ENCODE measurements at places on chromosomes 6 and 20. TPM values are rescaled to one million over a fixed set of nuclear protein-coding genes. Genes with fewer than 3 reads are reported as not detected.
A peak's percentile ranks its signal among the peaks of the same experiment; 100 is the strongest.

GRCh38 chr20:52867305-52867704 is 104.9 kb upstream of the TSHZ2 start:
- no peak for DNase-seq
- H3K27ac ChIP-seq: no peak overlapping the region
- no peaks in the 10 kb centered on the region for H3K36me3 ChIP-seq
- no peaks in the 10 kb centered on the region for H3K27me3 ChIP-seq

Gene VSX1
- 0.16 TPM for total RNA-seq

GRCh38 chr6:125764121-125764671 is 14.8 kb downstream of the HEY2 start:
- H3K4me3 ChIP-seq: no peak overlapping the region
- H3K27ac ChIP-seq: no peak overlapping the region
- no peaks in the 10 kb centered on the region for H3K36me3 ChIP-seq
- DNase-seq: no peak

DNA sequence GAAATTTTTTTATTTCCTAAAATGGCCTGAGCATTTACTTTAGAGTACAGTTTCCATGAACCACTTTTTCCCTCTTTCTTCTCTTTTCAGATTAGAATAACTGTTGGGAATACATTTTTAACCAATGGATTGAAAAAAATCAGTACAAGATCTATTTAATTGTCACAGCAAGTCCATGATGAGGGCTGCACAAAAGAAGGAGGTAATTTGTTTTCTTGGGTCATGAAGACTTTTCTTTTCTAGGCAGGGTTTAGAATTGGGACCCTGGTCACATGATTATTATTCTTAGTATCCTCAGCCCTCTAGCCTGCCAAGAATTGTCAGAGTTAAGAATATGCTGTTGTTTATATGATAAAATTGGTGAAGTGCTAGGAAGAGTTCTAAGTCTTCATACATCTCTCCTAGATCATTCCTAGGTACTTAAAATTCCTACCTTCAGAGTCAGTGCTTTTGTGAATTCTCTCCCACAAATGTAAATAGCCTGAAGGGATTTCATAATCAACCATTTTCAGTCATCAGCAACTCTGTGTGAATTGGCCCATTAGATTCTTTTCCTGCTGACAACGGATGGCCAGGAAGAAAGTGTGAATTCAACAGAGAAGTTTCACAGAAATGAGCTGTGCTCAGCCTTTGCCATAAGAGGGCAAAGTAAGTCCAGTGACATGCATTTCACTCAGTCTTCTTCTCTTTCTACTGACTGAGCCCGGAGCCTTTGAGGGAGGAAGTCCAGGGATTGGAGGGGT is 32.4 kb upstream of the TPBG start:
- H3K4me3 ChIP-seq: no peak overlapping the region
- no peaks in the 10 kb centered on the region for H3K4me1 ChIP-seq
- no peaks in the 10 kb centered on the region for H3K27me3 ChIP-seq
- no peaks in the 10 kb centered on the region for H3K36me3 ChIP-seq

DNA sequence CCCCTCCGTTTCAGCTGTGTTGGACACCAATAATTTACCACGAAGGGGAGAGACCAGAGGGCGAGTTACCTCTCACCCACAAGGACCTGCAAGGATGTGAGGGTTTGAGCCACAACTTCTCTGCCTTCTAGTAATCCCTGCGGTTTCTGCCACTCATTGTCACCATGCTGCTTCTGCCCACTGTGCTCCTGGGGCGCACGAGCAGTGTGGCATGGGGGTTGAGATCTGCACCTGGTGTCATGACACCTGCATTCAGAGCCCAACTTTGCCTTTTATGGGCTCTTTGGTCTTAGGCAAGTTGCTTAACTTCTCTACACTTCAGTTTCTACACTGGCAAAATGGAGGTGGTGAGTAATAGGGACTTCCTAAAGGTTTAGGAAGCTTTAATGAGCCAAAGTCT is 84.9 kb downstream of the SOBP start:
- no peaks in the 10 kb centered on the region for H3K4me1 ChIP-seq
- H3K36me3 ChIP-seq: no peaks in the 10 kb centered on the region
- H3K4me3 ChIP-seq: no peak overlapping the region
- no peak for DNase-seq

- H3K4me3 ChIP-seq: no peak overlapping the region
- H3K27ac ChIP-seq: no peak overlapping the region
- H3K27me3 ChIP-seq: no peaks in the 10 kb centered on the region
- no peaks in the 10 kb centered on the region for H3K36me3 ChIP-seq
- no peak for DNase-seq
- no peaks in the 10 kb centered on the region for H3K4me1 ChIP-seq
Measured at GRCh38 chr20:7189231-7189630, 421.7 kb downstream of the BMP2 start.

Gene COL21A1
- total RNA-seq: 10.5 TPM

Gene RNF182
- total RNA-seq: 7.2 TPM

Gene GRM4
- 3.5 TPM for total RNA-seq

DNA sequence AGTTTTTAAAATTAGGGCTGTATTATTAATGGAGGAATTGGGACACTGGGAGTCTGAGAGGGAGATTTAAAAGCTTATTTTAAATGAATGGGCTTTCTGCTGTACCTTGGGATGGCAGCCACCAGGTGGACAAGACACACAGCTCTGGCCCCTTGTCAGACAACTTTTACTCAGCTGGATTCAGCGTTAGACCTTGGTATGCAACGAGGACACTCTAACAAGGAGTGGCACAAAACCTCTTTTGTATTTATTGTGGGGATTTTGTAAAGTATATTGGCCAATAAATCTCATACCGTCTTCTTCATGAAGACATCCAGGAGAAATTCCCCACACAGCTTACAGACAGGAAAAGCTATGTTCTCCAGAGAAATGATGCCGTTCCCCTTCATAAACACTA is 105.7 kb downstream of the LCA5 start:
- no peak overlapping the region for H3K27ac ChIP-seq
- no peaks in the 10 kb centered on the region for H3K36me3 ChIP-seq
- no peak overlapping the region for H3K4me3 ChIP-seq
- DNase-seq: no peak

DNA sequence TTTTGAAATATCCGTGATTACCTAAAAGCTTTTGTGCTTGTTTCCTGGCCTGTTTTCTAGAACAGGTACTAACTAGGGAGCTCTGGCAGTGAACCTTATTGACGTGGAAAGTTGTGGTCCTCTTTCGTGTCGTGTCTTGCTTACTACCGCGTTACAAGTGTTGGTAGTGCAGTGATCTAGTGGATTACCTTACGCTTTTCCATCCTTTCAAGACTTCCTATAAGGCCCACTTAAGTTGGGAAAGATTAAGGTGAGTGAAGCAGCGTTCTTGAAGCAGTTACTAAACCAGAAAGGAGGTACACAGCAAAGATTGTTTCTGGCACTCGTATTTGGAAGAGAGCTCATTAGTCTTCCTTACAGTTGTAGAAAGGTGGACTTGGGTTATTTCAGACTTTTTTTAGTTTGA is 1.9 kb downstream of the PNRC1 start:
- peak overlapping the region; percentile 100 for H3K27ac ChIP-seq
- H3K36me3 ChIP-seq: no peaks in the 10 kb centered on the region
- peak overlapping the region; percentile 100 for H3K4me3 ChIP-seq
- peaks cover 8% of the 10 kb centered on the region for H3K4me1 ChIP-seq
- DNase-seq: no peak

DNA sequence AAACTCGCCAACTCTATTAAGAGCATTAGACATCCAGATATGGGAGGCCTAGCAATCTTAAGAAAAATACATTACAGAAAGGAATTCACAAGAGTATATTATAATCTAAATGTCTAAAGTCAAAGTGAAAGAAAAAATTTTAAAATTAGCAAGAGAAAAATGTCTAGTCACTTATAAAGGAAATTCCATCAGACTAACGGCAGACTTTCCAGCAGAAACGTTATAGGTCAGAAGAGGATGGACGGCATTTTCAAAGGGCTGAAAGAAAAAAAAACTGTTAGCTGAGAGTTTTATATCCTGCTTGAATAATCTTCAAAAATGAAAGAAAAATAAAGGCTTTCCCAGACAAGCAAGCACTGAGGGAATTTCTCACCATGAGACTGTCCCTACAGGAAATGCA is 269.0 kb downstream of the HDGFL1 start:
- no peaks in the 10 kb centered on the region for H3K36me3 ChIP-seq
- no peak overlapping the region for H3K27ac ChIP-seq
- no peak overlapping the region for H3K4me3 ChIP-seq

Gene CDSN
- total RNA-seq: not detected

DNA sequence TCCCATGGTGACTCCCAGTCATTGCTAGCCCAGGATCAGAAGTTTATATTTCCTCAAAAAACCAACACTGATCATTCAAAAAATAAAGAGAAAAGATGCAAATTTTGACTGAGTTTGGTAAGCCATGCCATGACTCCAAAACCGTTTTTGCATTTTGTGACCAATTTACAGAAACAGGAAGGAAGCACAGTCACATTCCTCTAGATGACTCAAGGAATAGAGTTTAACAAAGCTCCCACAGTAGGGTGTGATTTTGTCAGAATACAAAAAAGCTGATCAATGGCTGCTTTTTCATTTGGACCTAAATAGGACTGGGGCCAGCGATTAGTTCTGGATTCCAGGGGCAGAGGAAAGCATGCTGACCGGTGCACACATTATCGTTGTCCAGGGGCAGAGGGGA is 179.4 kb upstream of the AFDN start:
- no peaks in the 10 kb centered on the region for H3K36me3 ChIP-seq
- no peaks in the 10 kb centered on the region for H3K27me3 ChIP-seq
- H3K4me3 ChIP-seq: no peak overlapping the region
- DNase-seq: no peak

GRCh38 chr6:75215291-75215690 is 9.4 kb upstream of the COL12A1 start:
- no peaks in the 10 kb centered on the region for H3K27me3 ChIP-seq
- H3K36me3 ChIP-seq: no peaks in the 10 kb centered on the region
- H3K4me3 ChIP-seq: no peak overlapping the region
- H3K27ac ChIP-seq: no peak overlapping the region
- H3K4me1 ChIP-seq: no peaks in the 10 kb centered on the region
- DNase-seq: no peak

Gene STMND1
- total RNA-seq: 19.3 TPM

- no peak overlapping the region for H3K4me3 ChIP-seq
- DNase-seq: no peak
- no peaks in the 10 kb centered on the region for H3K27me3 ChIP-seq
- H3K36me3 ChIP-seq: no peaks in the 10 kb centered on the region
- H3K27ac ChIP-seq: no peak overlapping the region
Measured at GRCh38 chr20:62737271-62737811, 28.7 kb downstream of the NTSR1 start.

GRCh38 chr6:34243901-34244884 is 4.6 kb downstream of the SMIM29 start:
- H3K27ac ChIP-seq: no peak overlapping the region
- H3K4me3 ChIP-seq: no peak overlapping the region
- H3K4me1 ChIP-seq: peaks cover 11% of the 10 kb centered on the region
- no peaks in the 10 kb centered on the region for H3K27me3 ChIP-seq
- no peaks in the 10 kb centered on the region for H3K36me3 ChIP-seq

GRCh38 chr20:40251284-40251932 is 437.6 kb downstream of the MAFB start:
- H3K27ac ChIP-seq: no peak overlapping the region
- no peaks in the 10 kb centered on the region for H3K4me1 ChIP-seq
- DNase-seq: peak; percentile 71
- no peaks in the 10 kb centered on the region for H3K27me3 ChIP-seq
- no peaks in the 10 kb centered on the region for H3K36me3 ChIP-seq

DNA sequence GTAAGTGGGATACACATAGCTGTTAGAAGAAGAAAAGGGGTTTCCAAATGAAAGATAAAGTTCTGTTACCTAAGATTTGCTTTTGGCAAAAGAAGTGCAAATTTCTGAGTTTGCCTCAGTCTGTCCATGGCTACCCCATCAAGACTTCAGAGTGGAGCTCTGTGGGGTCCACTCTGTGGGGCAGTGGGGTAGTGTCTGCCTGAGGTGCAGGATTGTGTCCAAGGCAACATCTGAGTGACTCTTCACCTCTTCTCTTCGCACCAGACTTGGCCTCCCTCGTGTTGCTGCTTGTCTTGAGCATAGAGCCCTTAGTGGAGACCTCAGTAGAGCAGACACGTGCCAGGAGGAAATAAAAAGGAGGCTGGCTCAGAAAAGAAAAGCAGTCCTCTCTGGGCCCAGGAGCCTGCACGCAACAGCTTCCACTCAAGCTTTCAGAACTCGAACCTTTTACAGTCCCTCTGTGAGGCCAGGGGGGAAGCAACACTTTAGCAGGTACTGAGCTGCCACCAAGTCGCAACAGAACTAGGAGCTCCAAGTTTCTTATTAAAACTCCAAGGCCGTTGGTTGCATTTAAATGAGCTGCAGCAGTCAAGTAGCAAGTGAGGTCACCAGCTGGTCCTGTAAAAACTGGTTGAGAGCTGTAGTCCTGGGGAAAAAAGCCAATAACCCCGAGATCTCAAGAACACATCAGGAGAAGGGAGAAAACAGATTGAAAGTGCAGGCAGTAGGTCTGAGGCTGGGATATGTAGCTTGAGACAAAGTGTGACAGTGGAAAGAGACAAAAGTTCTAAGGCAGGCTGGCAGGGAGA is 413.5 kb downstream of the CDC5L start:
- DNase-seq: no peak
- H3K27me3 ChIP-seq: no peaks in the 10 kb centered on the region

- H3K36me3 ChIP-seq: no peaks in the 10 kb centered on the region
- H3K27me3 ChIP-seq: no peaks in the 10 kb centered on the region
- H3K4me3 ChIP-seq: no peak overlapping the region
- no peak overlapping the region for H3K27ac ChIP-seq
- peak; percentile 11 for DNase-seq
Measured at GRCh38 chr6:170445487-170445886, 107.6 kb downstream of the PSMB1 start.

DNA sequence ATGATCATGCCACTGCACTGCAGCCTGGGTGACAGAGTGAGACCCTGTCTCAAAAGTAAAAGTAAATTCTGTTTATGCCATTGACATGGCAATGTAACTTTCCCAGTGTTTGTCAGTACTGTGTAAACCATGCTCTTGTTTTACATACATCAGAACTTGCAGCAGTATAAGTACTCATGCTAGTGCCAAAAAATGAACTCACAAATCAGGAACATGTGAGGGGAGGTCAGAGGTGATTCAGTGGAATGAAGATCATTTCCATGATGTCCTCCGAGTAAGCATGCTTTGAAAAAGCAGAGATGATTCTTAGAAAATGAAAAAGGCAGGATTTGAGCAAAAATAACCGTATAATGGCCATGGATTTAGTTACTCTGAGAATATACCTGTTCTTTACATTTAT is 81.9 kb downstream of the ANKS1A start:
- H3K4me3 ChIP-seq: no peak overlapping the region
- H3K4me1 ChIP-seq: peaks cover 17% of the 10 kb centered on the region
- H3K27ac ChIP-seq: no peak overlapping the region
- no peak for DNase-seq
- no peaks in the 10 kb centered on the region for H3K27me3 ChIP-seq

Gene ACTL10
- total RNA-seq: 55.0 TPM
